ENCODE measurements at places on chromosomes 6 and 20.

DNA sequence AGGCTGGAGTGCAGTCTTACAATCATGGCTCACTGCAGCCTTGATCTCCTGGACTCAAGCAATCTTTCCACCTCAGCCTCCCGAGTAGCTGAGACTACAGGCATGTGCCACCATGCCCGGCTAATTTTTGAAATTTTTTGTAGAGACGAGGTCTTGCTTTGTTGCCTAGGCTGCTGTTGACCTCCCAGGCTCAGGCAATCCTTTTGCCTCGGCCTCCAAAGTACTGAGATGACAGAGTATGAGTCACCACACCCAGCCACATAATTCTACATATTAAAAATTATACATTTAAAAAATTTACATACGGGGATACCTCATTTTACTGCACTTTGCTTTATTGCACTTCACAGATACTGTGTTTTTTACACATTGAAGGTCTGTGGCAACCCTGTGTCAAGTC, 115.1 kb downstream of the MAN1A1 start:
- DNase-seq: no peak

- DNase-seq: no peak
Measured at GRCh38 chr20:24056491-24056890, 67.9 kb upstream of the GGTLC1 start.

GRCh38 chr6:167826230-167826895, 348 bp upstream of the AFDN start:
- DNase-seq: peak; percentile 55

DNA sequence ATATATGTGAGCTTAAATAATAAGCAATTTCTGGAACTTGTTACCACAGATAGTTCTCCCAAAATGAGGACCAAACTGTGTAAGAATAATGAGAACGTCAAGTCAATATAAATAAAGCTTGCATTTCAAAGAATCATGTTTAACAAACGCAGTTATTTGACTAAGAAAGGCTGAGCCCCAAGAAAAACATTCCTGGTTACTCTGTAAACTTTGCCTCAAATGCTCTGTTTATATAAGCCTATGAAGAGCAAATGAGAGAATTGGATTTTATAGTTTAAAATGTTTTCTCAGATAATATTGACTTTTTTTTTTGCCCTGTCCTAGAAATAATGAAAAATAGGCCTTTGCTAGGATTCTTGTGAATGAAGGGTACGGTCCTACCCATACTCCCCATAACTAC, 81.3 kb downstream of the C6orf52 start:
- DNase-seq: no peak

DNA sequence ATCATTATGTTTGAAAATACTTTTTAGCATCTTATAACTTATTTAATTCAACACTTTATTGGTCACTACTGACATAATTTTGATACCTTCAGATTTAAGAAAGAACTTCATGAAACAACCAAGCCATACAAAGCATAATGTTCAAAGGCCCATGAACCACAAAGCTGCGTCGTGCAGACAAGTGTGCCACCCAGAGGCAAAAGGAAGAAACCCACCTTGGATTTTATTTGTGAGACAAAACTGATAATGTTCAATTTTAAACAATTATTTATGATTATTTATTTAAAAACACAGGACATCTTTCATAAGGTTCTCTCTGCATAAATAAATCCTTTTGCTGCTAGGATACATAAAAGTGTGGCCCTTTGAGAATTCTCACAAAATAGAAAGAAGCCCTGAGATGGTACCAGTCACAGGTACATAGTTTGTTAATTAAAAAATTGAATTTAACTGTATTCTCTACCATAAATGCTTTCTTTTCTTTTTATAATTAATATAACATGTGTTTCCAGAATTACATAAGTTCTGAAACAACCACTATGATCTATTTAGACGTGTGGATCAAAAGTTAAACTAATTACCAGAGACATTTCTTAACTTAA, 143.7 kb downstream of the RALGAPA2 start:
- no peak for DNase-seq

- DNase-seq: no peak
Measured at GRCh38 chr6:126718600-126719327, 378.8 kb downstream of the CENPW start.

DNA sequence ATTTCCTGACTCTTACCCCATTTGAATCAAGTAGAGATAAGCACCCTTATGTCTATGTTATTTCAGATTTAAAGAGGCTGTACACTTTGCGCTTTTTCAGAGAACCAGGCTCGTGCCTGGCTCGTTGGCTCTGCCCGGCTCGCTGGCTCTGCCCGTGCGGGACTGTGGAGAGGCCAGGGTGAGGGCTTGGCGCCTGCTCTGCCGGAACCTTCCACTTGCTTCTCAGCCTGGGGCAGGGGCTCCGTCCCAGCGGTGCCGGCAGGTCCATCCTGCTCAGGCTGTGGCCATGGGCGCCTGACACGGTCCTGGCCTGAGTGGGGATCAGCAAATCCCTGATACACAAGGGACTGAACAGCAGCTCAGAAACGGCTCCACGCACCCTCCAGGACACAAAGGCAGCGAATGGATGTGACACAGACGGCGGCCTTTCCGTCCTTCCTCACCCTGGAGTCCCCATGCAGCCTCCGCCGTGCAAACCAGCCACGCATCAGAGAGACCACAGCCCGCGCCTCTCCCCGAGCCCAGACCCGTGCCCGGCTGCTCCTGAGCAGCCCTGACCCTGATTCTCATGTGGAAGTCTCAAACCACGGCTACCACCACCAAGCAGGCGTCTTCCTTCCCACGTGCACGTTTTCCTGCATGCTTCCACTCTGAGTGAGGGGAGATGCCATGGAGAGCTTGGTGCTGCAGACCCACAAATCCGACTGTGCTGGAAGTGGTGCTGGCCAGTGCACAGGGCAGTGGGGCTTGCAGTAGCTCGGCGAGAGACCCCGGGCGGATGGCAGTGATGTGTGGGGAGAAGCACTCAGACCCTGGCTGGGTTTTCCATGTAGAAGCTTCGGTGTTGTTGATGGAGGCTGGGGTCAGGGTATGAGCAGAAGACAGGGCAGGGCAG, 233.9 kb downstream of the ERMARD start:
- DNase-seq: no peak

GRCh38 chr20:45157962-45158361, 16.7 kb upstream of the PI3 start:
- DNase-seq: no peak

- no peak for DNase-seq
Measured at GRCh38 chr20:12949429-12949980, 59.3 kb upstream of the SPTLC3 start.

GRCh38 chr6:108744244-108744972, 103.8 kb upstream of the ARMC2 start:
- DNase-seq: no peak

DNA sequence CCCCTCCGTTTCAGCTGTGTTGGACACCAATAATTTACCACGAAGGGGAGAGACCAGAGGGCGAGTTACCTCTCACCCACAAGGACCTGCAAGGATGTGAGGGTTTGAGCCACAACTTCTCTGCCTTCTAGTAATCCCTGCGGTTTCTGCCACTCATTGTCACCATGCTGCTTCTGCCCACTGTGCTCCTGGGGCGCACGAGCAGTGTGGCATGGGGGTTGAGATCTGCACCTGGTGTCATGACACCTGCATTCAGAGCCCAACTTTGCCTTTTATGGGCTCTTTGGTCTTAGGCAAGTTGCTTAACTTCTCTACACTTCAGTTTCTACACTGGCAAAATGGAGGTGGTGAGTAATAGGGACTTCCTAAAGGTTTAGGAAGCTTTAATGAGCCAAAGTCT, 84.9 kb downstream of the SOBP start:
- DNase-seq: no peak

GRCh38 chr6:116254297-116255056, 602 bp upstream of the TSPYL4 start:
- DNase-seq: no peak

DNA sequence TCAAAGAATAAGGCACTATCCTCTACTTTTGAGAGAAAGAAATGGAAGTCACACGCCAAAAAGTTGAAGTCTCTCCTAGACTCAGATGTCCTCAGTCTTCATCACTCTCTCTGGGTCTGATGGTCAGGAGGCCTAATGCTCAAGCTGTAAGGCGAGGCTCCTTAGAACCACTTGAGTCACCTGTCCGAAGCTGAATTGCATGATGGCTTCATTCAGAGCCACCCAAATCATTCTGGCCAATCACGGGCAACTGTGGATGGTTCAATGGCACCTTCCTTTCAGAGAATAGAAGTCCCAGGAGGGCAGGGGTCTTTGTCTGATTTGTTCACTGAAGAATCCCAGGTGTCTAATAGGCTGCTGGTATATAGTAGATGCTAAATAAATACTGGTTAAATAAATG, 69.4 kb upstream of the RNF24 start:
- DNase-seq: no peak

GRCh38 chr6:157221049-157221816, 102.1 kb downstream of the TMEM242 start:
- peak; percentile 65 for DNase-seq

DNA sequence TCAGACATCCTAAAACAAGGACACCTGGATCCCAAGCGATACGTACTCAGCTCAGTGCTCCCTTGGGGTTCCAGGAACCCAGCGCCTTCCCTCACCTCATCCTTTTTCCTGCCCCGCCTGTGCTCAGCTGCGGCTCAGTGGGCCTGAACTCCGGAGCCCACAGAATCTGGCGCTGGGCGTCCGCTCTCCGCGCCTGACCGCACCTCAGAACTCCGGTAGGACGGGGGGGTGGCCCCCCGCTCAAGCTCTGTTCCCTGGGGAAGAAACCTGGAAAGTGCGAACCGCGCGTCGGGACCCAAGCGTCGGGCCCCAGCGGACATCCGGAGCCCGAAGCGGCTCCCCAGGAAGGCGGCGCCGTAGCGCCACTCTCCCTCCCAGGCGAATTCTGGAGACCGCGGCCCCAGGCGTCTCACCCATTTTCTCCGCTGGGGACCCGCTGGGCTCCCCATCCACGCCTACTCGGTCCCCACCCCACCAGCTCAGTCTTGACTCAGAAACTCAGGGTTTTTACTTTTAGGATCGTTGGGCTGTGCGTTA, 336 bp upstream of the LY6G5C start:
- DNase-seq: no peak

DNA sequence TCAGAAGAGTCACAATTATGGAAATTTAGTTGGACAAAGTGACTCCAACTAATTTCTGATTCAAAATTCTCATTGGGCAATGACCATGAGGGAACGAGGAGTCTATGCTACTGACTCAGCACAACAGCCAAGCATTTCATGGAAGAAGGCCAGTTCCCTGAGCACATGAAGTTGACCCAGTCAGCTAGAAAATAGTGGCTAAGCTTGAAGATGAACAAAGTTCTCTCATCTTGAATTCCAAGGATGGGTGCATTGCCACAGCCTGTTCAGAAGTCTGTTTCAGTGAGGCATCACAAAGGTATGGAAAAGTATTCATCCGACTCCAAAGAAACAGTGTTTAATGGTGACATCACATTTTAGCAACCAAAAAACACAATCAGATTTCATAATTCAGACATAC, 676.9 kb downstream of the HACE1 start:
- no peak for DNase-seq

- DNase-seq: no peak
Measured at GRCh38 chr6:130625825-130626527, 201.2 kb upstream of the SMLR1 start.

DNA sequence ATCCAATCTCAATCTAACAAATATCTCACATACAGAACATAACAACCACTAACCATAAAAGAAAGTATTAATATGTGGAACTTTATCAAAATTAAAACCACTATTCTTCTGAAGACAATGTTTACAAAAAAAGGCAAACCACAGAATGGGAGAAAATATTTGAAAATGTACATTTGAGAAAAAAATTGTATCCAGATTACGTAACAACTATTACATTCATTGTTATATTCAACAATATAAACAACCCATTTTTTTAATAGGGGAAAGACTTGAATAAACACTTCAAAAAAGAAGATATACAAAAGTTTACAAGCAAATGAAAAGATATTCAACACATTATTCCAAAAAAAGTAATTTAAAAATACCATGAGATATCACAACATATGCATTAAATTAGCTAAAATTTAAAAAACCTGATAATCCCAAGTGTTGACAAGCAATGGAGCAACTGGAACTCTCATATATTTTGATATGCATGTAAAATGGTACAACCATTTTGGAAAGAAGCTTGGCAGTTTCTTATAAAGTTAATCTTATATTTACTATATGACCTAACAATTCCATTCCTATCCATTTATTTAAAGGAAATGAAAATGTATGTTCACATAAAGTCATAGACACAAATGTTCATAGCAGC, 124.3 kb upstream of the CDYL start:
- DNase-seq: no peak

GRCh38 chr6:8299034-8299433, 136.3 kb downstream of the SLC35B3 start:
- DNase-seq: no peak

DNA sequence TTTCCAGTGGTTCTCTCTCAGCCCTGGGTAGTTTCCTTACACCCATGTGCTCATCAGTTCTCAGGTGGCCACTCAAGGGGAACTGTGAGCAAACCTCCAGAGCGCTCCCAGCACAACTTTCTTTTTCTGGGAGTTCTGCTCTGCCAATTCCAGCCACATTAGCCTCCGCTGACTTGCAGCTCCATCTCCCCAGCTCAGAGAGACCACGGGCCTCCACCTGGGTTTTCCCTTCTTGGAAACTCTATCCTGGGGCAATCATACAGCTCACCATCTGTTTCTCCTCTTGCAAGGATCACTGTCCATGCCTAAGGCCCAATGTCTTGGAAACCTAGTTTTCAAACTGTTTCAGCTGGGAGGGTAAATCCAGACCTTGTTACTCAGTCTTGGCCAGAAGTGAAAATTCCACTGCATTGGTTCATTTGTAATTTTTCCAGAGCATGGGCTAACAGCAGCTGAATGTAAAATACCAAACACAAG, 129.9 kb downstream of the EYA2 start:
- no peak for DNase-seq

DNA sequence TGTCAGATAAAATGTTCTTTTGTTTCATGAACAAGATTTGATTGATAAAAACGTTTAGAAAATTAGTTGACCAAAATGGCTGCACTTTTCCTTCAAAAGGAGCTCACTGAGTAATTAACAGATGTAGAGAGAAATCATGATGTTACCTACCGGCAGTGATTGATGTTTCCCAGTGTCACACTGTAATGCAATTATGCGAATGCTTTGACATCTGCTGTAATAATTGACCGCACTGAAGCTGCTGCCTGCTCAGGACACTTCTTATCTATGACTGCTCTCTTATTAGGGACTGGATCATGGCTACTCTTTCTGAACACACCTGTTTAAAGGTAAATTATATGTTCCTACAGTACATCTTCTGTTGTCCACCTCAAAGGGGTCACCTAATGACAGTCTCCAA, 94.6 kb downstream of the GPR63 start:
- DNase-seq: no peak

DNA sequence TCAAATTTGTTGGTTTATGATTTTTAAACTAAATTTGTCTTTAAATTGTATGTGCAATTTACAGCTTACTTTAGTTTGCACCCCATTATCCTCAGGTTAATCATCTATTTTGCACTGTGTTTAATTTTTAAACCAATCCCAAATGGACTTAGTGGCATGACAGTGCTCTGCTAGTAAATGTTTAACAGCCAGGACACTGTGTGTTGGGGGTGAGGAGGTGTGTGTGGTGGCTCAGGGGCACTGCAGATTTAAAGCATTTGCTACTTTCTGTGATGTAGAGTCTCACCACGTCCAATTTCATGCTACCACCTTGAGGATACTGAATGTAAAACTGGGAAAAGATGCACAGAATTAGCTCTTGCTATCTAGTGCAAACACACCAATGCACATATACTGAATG, 225.7 kb downstream of the HAO1 start:
- no peak for DNase-seq

Data from T-helper 22 cell (primary cell).